ENCODE measurements at places on chromosomes 4 and X.
A peak's percentile ranks its signal among the peaks of the same experiment; 100 is the strongest.

GRCh38 chr4:7499661-7500060, 64.9 kb upstream of the PSAPL1 start:
- no peak for DNase-seq

DNA sequence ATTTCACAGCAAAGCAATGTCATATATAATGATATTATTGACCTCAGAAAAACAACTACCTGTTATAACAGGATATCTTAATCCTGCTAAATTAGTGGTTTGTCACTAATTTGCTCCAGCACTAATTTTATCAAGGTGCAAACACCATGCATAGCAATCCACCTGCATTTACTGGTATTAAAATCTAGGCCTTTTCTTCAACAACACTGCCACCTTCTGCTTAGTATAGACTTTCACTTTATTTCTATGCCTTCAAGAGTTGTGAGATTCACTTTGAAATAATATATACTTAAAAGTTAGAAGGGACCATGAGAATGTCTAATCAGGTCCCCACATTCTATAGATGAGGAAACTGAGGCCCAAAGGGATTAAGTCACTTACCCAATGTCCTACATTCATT, 82.1 kb upstream of the IQCM start:
- no peak for DNase-seq

DNA sequence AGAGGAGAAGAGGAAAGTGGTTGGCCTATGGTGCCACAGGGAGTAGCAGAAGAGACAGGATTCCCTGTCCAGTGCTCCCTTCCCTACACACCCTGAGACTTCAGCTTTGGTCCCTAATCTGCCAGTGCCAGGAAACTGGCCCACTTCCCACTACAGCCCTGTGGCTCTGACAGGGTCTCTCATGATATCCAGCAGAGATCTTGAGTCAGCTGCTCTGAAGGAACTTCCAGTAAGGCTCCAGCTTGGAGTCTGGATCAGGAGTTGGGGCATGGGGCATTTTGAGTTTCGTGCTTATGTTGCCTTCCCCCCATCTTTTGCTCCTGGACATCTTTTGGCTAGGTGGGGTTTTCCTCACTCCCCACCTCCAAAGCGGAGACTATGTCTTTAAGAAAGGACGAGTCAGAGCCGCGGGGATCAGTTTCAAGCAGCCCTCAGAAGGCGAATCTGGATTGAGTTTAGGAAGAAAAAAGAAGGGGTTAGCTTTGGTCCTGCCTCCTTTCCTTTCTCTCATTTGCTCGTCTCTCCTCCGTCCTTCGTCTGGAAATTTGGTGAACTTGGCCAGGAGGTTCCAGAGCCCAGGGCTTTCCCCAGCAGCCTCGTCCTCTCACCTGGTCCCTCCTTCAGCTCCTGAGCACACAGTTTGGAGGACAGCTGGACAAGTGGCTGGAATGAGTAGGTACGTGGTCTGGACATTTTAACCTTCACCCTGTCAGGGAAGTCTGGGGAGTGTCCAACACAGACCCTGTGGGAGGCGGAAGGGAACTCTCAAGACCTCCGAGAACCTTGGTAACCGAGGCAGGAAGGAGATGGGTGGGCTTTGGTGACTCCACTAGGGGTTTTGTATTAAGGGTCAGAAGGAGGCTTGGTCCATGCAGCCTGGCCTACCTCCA, 104.4 kb downstream of the RTL5 start:
- DNase-seq = no peak

- peak; percentile 61 for DNase-seq
These were observed 19.7 kb upstream of the SOX3 start for GRCh38 chrX:140524556-140524955.

Measured in fibroblast of skin of left quadriceps (primary cell).